ENCODE measurements at places on chromosomes 3 and 15.

DNA sequence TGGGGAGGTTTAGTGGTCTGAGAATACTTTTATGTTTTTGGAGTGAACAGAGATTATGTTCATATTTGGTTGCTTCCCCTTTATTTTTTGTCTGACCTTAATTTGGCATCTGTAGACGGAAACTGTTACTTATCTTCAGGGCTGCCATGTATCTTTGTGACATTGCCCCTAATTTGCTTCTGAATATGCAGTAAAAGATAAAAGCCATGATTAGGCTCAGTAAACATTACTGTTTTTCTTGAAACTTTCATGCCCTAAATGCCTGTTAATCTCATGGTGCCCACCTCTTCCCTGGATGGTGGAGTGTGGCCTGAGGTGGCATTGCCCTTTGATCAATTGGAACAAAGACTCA lies 106.7 kb downstream of the C3orf70 start:
- no peak for DNase-seq

DNA sequence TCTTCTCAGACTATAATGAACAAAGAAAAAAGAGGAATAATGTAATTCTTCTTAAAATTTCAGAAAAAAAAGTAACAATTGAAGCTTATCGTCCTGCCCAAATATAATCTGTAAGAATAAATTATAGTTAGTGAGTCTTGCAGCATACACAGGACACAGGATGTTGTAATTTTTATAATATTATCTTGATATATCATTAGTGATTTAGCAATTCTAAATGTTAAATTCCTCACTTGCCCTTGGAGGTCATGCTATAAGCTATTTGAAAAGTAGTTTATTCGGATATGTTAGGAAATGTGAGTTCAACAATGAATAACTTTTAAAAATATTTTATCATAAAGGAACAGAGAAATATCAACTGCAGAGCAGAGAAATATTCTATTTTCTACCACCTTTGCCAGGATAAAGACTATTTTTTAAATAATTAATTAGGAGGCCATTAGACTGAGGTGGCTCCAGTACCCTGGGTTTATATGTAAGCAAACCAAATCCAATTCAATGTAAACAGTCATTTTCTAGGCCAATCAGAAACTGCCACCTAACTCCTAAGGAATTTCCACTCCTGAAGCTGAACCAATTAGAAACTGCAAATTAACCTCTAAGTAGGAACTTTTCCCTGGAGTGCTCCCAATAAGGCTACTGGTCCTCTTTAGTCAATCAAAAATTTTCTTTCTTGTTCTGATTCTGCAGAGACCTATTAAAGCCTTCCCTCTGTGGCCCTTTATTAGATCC lies 1109.3 kb downstream of the ROBO2 start:
- DNase-seq = no peak

DNA sequence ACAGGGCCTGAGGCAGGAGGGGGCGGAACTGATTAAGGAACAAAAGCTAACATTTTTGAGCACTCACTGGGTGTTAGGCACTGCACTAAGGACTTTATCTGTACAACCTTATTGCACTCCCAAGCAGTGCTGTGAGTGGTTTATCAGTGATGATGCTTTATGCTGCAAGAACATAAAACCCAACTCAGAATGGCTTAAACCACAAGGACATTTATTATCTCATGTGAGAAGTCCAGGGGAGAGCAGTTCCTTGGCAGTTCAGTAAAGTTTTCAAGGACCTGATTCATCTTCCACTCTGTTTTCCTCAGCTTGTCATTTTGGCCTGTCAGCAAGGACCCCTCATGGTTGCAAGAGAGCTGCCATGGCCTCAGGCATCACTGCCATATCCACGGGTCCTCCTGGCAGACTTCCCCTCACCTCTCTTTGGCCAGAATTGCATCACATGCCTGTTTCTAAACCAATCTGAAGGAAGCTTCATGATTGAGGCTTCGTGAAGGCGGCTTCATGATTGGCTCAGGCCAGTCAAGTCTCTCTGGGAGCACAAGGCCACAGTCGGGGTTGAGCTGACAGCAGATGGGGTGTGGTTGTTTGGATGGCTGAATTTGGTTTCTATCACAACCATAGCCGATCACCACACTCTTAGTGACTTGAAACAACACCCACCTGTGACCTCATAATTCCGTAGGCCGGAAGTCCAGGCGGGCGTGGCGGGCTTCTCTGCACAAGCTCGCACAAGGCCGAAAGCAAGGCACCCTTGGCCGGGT lies 15.8 kb downstream of the EFCC1 start:
- no peak for DNase-seq

DNA sequence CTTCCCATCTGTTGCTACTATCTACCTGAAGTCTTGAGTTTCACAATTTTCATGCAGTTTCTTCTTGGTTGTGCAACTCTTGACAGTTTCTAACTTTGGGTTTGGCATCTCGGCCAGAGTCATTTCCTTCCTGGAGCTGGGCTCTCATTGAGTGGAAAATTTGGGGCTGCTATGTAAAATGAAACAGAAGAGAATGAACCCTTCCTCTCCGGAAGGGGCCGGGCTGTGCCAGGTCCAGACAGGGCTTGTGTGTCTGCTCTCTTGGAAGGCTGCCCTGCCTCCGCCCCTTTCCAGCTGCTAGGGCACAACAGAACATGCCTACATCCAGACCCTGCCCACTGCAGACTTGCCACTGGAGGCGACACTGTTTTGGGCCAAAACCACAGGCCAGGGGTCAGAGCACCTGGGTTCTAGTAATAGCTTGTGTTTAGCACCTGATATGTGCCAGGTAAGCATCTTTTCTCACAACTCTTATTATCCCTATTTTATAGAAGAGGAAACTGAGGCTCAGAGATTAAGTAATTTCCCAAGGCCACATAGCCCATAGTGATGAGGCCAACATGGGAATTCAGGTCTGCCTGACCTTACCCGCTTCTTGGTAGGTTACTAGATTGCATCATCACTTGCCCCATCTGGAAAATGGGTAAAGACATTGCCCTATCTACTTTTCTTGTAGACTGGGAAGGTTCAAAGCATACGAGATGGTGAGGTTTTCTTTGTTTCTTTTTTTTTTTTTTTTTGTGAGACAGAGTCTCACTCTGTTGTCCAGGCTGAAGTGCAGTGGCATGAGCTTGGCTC lies 25.0 kb downstream of the IRAK2 start:
- DNase-seq = peak; percentile 48

- no peak for DNase-seq
These were observed 8.5 kb upstream of the CDCP1 start for GRCh38 chr3:45154641-45155147.

DNA sequence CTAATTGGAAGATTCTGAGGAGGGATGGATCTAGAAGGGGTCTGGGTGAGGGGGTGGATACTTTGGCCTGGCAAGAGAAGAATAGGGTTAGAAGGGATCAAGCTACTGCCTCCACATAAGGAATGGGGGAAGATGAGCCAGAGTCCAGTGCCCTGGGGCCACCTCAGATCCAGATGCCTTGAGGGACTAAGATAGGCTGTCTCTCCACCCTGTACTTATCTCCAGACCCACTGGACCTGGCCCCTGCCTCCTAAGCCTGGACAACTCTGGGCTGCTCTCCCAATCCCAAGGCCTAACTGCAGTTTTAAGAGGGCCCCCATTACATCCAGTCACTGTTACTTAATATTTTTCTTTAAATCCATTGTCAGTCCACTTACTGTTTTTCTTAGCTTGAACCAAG lies 2.0 kb downstream of the DVL3 start:
- no peak for DNase-seq

GRCh38 chr3:12750223-12750622 lies 8.8 kb downstream of the TMEM40 start:
- no peak for DNase-seq

GRCh38 chr3:68467465-68467864 lies 464.9 kb downstream of the TAFA4 start:
- no peak for DNase-seq

- no peak for DNase-seq
These were observed 11.1 kb downstream of the ADAMTS7 start for GRCh38 chr15:78800189-78800588.

GRCh38 chr3:190017521-190018288 lies 103.0 kb downstream of the P3H2 start:
- DNase-seq = no peak

DNA sequence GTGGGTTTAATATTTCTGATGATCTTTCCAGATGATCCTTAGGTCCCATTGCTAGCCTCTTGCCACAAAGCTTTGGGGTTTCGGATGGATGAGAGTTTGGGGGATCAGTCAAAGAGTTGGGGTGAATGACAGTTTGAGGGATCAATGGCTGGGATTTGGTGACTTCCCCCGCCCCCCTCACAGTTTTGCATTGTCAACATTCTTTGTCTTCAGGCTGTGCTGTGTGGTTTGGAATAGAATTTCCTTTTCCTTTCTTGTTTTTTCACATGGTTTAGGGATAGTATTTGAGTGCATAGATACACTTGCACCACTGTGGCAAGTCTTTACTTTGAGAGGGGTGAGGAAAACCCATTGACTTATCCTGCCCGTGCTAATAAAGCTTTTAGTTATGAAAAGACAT lies 14.3 kb downstream of the MEF2A start:
- DNase-seq = no peak

DNA sequence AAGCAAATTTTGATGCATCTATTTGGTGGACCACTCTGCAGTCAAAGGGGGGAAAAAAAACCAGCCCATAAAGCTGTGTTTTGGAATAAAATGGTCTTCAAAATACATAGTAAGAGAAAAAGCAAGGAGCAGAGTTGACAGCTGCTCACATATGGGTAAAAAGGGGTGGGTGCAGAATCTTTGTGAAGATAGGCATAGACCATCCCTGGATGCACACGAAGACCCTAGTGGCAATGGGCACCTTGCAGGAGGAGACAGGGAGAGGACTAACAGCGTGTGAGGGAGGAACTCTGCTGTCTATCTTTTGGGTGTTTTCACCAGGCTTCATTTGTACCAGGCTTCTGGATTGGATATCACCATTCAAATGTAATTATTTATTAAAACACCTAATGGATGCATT lies 43.9 kb downstream of the CTNNB1 start:
- no peak for DNase-seq

DNA sequence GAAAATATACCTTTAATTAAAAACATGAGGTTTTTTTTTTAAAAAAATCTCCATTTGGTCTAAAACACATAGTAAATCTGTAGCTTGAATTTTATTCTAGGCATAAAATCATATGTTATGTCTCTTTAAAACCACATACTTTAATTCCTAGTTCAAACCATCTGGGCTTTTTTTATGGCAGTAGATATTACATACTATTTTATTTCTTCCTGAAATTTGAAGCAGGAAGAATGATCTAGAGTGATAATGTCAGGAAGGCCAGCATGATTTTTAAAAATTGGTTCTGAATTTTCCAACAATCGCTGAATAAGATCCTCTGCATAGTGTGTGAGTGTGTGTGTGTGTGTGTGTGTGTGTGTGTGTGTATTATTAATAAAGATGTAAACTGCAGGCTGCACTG lies 420.3 kb downstream of the NAALADL2 start:
- DNase-seq = no peak

- DNase-seq = no peak
These were observed 22.0 kb downstream of the TGFBR2 start for GRCh38 chr3:30628205-30628900.

Data from stimulated activated CD4-positive, alpha-beta T cell treated with anti-CD3 and anti-CD28 coated beads, Interleukin-1b, Interleukin-23, amount 100 ng/mL, for 48 hours (primary cell).